ENCODE measurements at places on chromosomes 2 and 18.

GRCh38 chr18:73597832-73598615 is 549.6 kb downstream of the FBXO15 start:
- DNase-seq, result no peak

DNA sequence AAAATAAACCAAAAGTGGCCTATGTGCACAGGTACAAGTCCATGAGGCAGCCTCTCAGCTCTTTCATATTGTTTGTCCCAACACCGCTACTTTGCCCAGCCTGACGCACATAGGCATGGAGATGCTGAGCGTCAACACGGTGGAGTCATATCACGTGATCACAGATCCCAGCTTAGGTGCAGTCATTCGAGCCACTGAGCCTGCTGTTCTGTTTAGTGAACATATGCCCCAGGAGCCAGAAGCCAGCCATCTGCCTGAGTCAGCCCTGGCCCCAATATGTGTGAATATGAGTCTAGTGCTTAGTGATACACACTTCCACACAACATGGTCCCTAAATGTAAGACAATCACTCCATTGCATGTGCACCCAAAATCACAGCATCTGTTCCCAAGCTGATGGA is 88.2 kb upstream of the LCLAT1 start:
- DNase-seq, result no peak

- DNase-seq, result no peak
These were observed 265.9 kb downstream of the CELF4 start for GRCh38 chr18:37299471-37300304.

GRCh38 chr2:38448692-38449410 is 71.8 kb upstream of the ATL2 start:
- no peak for DNase-seq

DNA sequence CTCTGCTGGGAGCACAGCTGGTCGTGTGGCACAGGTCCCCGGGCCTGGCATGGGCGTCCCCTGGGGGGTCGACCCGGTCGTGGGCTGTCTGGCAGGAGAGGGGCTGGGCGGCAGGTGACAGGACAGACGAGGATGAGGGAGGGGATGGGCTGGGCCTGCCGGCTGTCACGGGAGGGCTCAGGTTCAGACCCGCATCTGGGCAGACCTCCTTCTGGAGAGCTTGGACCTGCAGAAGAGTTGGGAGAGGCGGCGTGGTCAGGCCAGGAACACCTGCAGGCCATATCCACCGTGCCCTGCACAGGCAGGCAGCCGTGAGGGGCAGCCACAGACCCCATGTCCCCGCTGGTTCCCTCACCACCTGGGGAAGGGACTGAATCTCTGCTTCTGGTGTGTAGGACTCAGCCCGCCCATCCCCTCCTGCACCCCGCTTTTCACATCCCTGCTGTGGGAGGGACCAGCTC is 25.5 kb downstream of the AQP12A start:
- DNase-seq, result no peak

GRCh38 chr2:54083445-54083844 is 32.0 kb upstream of the ACYP2 start:
- DNase-seq, result no peak
